ENCODE measurements at places on chromosomes 3 and 15. TPM values are rescaled to one million over a fixed set of nuclear protein-coding genes. Genes with fewer than 3 reads are reported as not detected.

Gene ACKR4
- total RNA-seq = 0.22 TPM

Gene CMTM8
- not detected for total RNA-seq

Gene APH1B
- 27.8 TPM for total RNA-seq

DNA sequence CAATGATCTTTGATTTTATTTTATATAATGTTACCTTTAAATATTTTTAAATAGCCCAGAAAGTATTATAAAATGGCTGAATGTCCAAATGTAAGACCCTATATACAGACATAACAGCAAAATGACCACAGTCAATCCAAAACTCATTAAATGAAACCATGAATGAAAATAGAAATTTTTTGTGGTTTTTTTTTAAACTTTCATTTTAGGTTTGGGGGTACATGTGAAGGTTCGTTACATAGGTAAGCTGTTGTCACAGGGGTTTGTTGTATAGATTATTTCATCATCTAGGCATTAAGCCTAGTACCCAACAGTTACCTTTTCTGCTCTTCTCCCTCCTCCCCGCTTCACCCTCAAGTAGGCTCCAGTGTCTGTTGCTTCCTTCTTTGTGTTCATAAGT is 108.8 kb downstream of the FAIM start:
- H3K4me1 ChIP-seq = no peaks in the 10 kb centered on the region
- H3K27me3 ChIP-seq = no peaks in the 10 kb centered on the region
- H3K4me3 ChIP-seq = no peak overlapping the region
- H3K36me3 ChIP-seq = no peaks in the 10 kb centered on the region
- DNase-seq = no peak

- peaks cover 2% of the 10 kb centered on the region for H3K27me3 ChIP-seq
- DNase-seq = no peak
- no peaks in the 10 kb centered on the region for H3K36me3 ChIP-seq
- H3K4me3 ChIP-seq = no peak overlapping the region
- peaks cover 5% of the 10 kb centered on the region for H3K4me1 ChIP-seq
Observed at GRCh38 chr3:159818997-159819500, 169.6 kb upstream of the IL12A start.

DNA sequence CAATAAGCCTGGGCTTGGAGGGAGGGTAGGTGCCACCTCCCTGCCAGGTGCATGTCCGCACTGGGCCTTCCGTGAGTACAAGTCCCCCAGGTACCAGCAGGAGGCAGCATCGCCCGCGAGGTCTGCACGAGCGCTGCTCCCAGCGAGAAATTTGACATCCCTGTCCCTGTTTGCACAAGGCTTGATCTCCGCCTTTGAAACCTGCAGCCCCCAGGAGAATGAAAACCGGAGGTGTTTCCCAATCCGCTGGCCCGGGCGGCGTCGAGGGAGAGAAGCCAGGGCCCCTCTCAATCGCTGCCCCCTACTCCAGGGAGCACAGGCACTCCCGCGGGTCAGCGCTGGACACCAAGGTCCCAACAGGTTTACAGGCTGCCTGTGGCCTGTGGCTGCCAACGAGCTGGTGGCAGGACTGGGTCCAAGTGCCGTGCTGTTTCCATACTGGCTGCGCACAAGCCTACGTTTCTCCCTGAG is 961 bp downstream of the HAPLN3 start:
- peak; percentile 75 for DNase-seq
- peaks cover 3% of the 10 kb centered on the region for H3K4me1 ChIP-seq
- H3K27ac ChIP-seq = no peak overlapping the region
- no peaks in the 10 kb centered on the region for H3K36me3 ChIP-seq
- H3K4me3 ChIP-seq = peak overlapping the region; percentile 40

GRCh38 chr15:63372753-63373152 is 8.9 kb downstream of the CA12 start:
- no peaks in the 10 kb centered on the region for H3K36me3 ChIP-seq
- no peak overlapping the region for H3K4me3 ChIP-seq
- H3K27me3 ChIP-seq = peaks cover 5% of the 10 kb centered on the region
- H3K4me1 ChIP-seq = peaks cover 5% of the 10 kb centered on the region
- DNase-seq = no peak

GRCh38 chr3:138082085-138082991 is 33.1 kb downstream of the DZIP1L start:
- no peak overlapping the region for H3K27ac ChIP-seq
- H3K27me3 ChIP-seq = no peaks in the 10 kb centered on the region
- DNase-seq = no peak
- peaks cover 5% of the 10 kb centered on the region for H3K36me3 ChIP-seq
- no peaks in the 10 kb centered on the region for H3K4me1 ChIP-seq
